ENCODE measurements at places on chromosomes 13 and 19. TPM values are rescaled to one million over a fixed set of nuclear protein-coding genes. Genes with fewer than 3 reads are reported as not detected.

CCDC70 gene
- total RNA-seq = not detected

- DNase-seq = no peak
Observed at GRCh38 chr13:65133094-65133493, 2097.0 kb downstream of the PCDH9 start.

DNA sequence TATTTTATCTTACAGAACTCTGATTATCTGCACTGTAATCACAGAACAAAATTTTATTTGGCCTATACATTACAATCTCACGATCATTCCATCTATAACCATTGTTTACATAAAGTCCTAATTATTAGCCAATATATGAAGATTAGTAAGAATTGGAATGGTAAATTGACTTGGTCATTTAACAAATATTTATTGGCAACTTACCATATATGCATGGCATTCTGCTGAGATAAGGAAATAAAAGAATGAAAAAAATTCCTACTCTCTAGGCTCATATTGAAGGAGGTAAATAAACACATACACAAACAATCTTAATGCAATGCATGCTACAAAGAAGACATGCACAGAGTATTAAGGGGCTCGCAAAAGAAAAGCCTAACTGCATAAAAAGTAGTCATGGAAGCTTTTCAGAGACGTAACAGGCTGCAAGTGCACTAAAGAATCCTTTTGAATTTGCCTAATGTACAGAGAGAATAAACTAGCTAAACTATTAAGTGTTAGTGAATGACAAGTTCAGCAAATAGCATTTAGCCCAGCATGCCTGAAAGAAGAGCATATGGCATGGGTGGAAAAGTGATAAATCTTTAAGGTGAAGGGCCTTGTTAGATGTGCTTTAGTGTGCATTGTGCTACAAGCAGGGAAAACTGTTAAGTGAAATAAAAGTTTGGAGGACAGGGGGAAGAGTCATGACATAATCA is 1131.1 kb downstream of the PCDH9 start:
- no peak for DNase-seq

DNA sequence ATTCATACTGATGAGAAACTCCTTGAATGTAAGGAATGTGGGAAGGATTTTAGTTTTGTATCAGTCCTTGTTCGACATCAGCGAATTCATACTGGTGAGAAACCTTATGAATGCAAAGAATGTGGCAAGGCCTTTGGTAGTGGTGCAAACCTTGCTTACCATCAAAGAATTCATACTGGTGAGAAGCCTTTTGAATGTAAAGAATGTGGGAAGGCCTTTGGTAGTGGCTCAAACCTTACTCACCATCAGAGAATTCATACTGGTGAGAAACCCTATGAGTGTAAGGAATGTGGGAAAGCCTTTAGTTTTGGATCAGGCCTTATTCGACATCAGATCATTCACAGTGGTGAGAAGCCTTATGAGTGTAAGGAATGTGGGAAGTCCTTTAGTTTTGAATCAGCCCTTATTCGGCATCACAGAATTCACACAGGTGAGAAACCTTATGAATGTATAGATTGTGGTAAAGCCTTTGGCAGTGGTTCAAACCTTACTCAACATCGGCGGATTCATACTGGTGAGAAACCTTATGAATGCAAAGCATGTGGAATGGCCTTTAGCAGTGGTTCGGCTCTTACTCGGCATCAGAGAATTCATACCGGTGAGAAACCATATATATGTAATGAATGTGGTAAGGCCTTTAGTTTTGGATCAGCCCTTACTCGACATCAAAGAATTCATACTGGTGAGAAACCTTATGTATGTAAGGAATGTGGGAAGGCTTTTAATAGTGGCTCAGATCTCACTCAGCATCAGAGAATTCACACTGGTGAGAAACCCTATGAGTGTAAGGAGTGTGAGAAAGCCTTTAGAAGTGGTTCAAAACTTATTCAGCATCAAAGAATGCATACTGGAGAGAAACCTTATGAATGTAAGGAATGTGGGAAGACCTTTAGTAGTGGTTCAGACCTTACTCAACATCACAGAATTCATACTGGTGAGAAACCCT is 26.6 kb downstream of the ZNF345 start:
- DNase-seq = no peak

- no peak for DNase-seq
Observed at GRCh38 chr19:31516756-31517155, 167.5 kb upstream of the TSHZ3 start.

IGFL3 gene
- not detected for total RNA-seq

GRCh38 chr19:47056411-47056810 is 8.0 kb upstream of the TMEM160 start:
- no peak for DNase-seq

- DNase-seq = no peak
Observed at GRCh38 chr19:35462476-35462953, 14.5 kb downstream of the FFAR2 start.

DNA sequence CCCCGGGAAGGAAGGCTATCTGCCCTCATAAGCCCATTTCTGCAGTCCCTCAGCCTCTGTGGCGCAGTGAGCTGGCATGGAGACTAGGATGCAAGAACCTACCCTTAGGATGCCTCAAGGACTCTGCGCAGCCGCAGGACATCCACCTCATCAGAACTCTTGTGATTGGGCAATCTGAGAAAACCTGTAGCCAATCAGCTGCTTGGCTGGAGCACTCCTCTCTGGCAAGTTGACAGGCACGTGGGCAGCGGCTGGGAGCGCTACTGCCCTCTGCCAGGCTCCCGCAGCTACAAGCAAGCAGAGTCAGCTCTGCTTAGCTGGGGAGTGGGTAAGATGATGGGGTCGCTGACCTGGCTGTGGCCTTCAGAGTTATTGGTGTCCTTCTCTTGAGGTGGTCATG is 1.5 kb upstream of the ECSIT start:
- DNase-seq = peak; percentile 84

DNA sequence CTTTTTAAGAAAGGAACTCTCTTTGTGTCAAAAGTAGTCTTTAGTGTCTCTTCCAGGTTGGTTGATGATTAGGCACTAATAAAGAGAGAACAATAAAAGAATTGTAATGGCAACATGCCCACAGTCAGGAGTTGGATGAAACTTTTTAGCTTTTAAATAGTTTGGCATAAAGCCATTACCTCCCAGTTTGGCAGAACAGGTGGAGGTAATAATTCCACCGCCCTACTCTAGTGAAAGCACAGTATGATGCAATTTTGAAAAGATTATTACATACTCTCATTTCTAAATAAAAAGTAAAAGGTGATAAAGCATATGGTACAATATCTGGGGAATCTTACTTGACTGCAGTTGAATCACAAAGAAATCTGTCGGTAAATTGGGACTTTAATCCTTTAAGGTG is 497.6 kb downstream of the SUCLA2 start:
- no peak for DNase-seq
